H1 (cell line): ENCODE measurements at places on chromosomes 1 and 21.
A peak's percentile ranks its signal among the peaks of the same experiment; 100 is the strongest.

DNA sequence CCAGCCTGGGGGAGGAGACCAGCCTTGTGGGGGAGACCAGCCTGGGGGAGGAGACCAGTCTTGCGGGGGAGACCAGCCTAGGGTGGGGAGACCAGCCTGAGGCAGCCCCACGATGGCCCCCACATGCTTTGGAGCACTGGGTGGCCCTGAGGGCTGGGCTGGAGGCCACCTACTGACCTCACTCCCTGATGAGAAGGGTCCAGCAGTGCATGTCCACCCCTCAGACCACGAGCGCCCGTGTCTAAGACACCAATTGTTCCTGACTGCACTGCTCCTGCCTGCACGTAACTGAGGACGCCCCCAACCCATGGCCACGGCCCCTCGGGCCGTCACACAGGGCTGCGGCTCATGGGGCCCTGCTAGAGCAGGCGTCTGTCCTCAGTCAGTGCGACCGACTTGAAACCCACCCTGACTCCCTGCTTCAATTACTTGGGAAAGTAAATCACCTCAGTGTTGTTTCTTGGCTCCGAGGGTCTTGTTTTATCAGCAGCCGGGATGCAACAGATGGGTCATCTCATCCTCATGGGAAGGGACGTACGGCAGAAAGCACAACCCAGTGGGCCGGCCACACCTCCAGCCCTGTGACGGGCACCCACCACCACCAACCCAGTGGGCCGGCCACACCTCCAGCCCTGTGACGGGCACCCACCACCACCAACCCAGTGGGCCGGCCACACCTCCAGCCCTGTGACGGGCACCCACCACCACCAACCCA lies at the start of gene SPATC1L:
Gene SPATC1L (minus strand): TSS at position 550 of the 715 bp plus-strand sequence. CDS start 1,643 bp downstream, outside the sequence.
- peak within 1 kb of the TSS; percentile 46 for H3K27ac ChIP-seq
- H3K36me3 ChIP-seq: peaks cover 2% of the 10 kb centered on the region; the same call in 1 of the 2 replicates
- no peaks in the 10 kb centered on the region for H3K27me3 ChIP-seq
- peak; percentile 74 for DNase-seq

DNA sequence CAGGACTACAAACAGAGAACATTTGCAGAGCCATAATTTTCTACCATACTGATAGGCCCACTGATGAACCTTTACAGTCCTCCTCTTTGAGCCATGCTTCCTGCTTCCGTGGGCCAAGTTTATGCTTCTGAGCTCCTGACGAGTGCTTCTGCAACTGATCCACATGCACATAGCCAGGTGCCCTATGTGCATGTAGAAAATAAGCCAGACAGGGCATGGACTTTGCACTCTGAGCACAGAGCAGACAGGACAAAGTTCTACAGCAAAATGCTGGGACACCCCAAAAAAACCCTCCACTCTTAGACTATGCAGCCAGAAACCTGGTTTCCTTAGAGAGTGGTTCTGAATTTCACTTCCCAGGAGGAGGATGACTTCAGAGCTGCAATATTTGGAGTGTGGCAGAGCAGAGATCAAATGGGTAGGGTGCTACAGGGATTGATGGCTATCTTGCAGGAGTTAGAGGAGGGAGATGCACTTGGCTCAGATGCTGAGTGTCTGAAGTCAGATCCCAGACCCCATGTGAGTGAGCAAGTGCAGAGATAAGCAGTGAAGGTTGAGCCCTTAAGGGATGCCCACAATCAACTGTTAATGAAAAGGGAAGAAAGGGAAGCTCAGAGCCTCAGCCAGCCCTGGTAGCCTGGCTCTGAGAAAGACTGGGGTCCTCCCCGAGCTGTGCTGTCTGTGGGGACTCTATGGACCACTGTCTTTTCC lies 230.9 kb downstream of the DUSP10 start:
- H3K36me3 ChIP-seq: no peaks in the 10 kb centered on the region
- no peaks in the 10 kb centered on the region for H3K27me3 ChIP-seq
- H3K4me3 ChIP-seq: no peak overlapping the region
- H3K27ac ChIP-seq: no peak overlapping the region

GRCh38 chr1:14737561-14738094 lies 139.1 kb downstream of the KAZN start:
- no peak overlapping the region for H3K27ac ChIP-seq
- peaks cover 32% of the 10 kb centered on the region for H3K4me1 ChIP-seq
- no peak for DNase-seq
- H3K4me3 ChIP-seq: no peak overlapping the region
- H3K27me3 ChIP-seq: peaks cover 17% of the 10 kb centered on the region

- peaks cover 8% of the 10 kb centered on the region; the same call in 1 of the 2 replicates for H3K4me1 ChIP-seq
- DNase-seq: no peak
- no peaks in the 10 kb centered on the region for H3K36me3 ChIP-seq
- peak overlapping the region; percentile 18; the same call in 1 of the 2 replicates for H3K4me3 ChIP-seq
- H3K27me3 ChIP-seq: no peaks in the 10 kb centered on the region
Measured at GRCh38 chr1:184425449-184426277, 38.8 kb downstream of the C1orf21 start.

GRCh38 chr1:93681101-93681988 lies at the start of gene BCAR3:
Gene BCAR3 (minus strand): TSS chr1:93681837. CDS start chr1:93674930, 6,907 bp downstream.
- no peak within 1 kb of the TSS for H3K27ac ChIP-seq
- peaks cover 6% of the 10 kb centered on the region for H3K4me1 ChIP-seq
- peak within 1 kb of the TSS; percentile 71 for H3K4me3 ChIP-seq
- H3K36me3 ChIP-seq: no peaks in the 10 kb centered on the region
- H3K27me3 ChIP-seq: peaks cover 4% of the 10 kb centered on the region
